Adipocyte (in vitro differentiated cells): ENCODE measurements at places on chromosomes 3 and 15.

DNA sequence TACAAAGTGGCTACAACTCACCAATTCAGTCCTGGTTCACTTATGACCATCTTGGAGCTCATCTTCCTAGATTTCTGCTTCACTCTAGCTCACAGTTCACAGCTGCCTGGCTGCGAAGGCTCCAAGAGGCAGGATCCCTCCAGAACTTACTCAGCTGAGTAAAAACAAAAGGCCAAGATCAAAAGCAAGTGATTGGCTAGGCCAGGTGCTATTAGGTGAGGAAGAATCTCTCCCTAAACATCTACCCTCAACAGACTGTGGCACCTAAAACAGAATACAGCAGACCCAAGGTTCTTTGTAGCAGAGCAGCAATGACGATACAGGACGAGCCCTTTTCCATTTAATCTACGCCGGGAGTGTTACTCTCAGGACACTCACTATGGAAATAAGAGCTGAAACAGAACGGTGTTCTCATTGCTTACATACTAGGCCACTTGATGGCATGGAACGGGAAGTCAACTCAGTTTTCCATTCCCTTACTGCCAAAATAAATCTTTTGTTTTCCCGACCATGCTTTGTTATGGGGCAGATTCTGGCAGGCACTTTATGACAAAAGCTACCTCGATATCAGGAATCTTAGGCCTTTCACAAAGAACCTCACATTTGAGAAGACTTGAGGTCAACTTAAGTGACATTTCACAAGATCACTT, 901 bp downstream of the ICE2 start:
- DNase-seq: peak; percentile 47

DNA sequence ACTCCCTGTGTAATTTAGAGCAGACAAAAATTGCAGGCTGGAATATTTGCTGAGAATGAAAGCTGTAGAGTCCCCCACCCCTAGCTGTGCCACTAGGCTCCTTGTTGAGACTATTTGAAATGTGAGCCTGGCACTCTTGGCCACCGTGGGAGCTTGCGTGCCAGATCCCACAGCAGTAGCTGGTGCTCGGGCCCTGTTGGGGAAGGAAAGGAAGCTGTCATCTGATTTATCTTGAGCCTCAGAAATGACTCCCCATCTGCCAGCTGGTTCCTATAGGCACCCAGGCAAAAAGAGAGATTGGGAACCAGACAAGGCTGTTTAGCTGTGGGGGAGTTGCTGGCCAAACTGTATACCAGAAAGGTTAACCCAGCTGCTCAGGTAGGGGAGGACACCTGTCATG, 23.4 kb upstream of the CLEC3B start:
- DNase-seq: no peak

DNA sequence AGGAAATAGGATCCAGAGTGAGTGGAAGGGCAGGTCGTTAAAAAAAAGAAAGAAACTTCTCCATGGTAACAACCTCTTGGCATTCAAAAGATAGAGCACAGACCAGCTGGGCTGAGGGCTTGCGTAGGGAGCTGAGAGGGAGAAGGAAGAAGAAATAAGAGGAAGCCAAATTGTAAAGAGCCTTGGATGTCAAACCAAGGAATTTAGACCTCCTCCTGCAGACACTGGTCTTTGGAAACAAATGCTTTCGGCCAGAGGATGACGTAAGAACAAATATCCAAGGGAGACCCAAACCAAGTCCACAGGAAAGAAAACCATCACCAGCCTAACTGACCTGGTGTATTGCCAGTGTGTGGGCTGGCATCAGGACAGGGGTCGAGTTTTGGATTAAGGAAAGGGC, 155.2 kb downstream of the UACA start:
- DNase-seq: peak; percentile 27

DNA sequence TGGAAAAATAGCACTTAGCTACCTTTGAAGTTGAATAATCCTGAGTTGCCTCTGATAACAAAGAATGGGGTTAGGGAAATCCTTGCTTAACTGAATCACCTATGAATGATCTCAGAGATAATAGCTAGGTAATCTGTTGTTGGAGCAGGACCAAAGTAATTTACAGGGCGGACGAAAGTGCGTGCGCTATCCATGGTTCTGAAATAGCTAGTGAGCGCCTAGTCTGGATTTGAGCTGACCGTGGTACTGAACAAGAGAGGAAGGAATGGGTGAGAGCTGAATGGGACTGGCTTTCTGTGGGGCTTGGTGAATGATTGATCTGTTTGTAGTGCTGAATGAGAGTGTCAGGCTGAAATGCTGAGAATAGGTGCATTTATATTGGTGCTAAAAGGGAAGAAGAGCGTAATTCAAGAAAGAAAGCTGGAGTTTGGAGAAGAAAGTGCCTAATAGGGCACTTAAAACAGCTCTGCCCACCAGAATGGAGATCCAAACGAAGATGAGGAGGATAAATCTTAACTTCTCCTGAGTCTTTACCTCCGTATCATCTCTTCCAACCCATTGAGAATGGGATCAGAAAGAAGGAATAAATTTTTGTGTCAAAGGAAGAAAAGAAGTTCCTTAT, 10.1 kb downstream of the SCN10A start:
- peak; percentile 83 for DNase-seq

GRCh38 chr3:123186695-123187094, 15.0 kb upstream of the SEC22A start:
- no peak for DNase-seq

- no peak for DNase-seq
These were observed 25.3 kb downstream of the TRANK1 start for GRCh38 chr3:36919439-36920160.

- DNase-seq: no peak
These were observed 82.5 kb downstream of the NEK11 start for GRCh38 chr3:131109156-131109555.

DNA sequence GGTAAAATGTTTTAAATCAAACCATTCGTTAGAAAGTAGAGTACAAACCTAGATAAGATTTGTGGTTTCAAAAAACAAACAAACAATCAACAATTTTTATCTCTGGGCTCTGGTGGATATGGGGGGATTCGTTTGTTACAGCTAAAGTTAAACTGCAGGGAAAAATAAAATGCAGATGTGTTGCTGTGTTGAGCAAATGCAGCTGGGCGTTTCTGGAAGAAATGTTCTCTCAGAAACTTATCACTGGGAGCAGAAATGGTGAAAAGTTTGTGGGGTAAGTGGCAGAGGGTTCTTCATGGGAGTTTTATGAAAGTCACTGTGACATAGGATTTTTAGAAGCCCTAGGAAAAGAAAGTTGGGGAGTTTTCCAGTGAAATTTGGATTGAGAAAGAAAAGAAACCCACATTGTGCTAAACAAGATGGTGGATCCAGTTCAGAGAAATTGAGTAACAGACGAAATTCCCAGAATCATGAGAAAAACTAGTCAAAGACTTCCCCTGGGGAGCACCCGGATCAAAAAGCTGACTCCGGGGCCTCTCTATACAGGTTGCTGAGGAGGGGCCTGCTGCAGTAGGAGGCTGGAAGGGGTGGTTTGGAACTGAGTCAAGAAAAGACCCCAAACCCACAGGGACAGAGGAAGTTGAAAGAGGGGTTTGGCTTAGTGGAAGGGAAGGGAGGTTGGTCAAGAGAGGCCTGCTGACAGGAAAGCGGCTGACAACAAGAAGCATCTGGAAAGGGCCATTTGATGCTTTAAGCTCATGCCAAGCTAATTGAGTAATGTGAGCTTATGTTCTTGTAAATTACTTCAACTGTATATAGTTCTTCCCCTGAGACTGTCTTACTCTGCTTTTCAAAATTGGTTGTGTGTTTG, 108.7 kb downstream of the RARB start:
- DNase-seq: no peak

GRCh38 chr3:122233101-122233952, 49.9 kb downstream of the CASR start:
- no peak for DNase-seq

- no peak for DNase-seq
These were observed 66.1 kb upstream of the RORA start for GRCh38 chr15:61295239-61295638.

- DNase-seq: no peak
These were observed 22.7 kb downstream of the GADL1 start for GRCh38 chr3:30871720-30872119.

DNA sequence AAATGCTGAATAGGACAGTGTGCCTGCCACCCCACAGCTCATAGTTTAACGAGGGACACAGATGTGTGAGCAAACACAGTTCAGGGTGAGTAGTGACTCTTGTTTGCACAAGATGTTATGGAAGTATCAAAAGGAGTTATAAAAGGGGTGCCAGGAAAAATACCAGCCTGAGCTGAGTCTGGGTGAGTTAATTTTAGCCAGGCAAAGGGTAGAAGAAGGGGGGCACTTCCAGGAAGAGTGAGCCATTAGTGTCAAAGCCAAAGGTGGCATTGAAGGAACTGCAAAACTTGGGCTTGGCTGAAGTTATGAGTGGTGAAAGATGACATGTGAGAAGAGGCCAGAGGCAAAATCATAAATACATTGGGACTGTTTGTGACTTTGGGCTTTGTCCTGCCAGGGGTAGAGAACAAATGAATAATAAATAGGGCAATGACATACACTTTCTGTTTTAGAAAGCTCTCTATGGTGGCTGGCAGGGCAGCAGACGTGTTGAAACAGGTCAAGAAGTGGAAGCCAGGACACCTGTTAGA, 1.9 kb upstream of the SPPL2A start:
- DNase-seq: no peak

GRCh38 chr3:181212271-181212670, 222.7 kb upstream of the DNAJC19 start:
- DNase-seq: no peak

DNA sequence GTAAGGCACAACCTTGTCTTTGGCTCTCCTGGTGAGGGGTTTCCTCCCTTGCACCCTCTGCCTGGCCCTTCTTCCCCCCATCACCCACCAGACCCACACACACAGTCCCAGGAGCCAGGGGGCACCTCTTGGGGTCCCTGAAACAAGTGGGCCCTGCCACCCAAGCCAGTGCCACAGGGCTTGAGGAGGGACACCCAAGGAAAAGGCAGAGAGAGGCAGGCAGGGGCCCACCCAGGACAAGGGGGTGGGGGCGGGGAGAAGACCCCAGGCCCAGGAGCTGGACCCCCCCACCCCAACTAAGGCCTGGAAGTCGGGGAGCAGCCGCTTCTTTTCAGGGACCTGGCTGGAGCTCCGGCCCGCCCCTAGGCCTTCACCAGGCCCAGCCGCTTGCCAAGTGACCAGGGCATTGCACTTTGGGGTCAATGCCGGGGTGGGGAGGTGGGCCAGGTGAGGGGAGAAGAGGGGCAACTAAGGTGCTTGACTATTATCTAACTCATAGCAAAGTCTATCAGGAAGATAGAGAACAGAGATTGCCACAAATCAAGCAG, 88.9 kb downstream of the KCNMB2 start:
- no peak for DNase-seq

GRCh38 chr15:92880796-92881195, 19.3 kb upstream of the CHD2 start:
- no peak for DNase-seq

- DNase-seq: no peak
These were observed 760.2 kb downstream of the NAALADL2 start for GRCh38 chr3:175619369-175619768.

DNA sequence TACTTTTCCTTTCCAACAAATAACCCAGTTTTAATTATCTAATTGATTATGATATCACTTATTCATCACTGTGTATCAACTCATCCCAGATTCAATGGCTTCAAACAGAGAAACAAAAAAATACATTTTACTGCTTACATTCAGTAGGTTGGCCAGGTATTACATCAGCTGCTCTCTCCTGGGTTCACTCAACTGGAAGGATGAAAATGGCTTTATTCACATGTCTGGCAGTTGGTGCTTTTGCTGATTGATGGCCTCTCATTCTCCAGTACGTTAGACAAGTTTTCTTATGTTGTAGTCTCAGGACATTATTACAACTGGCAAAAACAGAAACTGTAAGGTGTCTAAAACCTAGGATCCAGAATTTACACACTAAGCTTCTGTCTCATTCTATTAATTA, 811.0 kb upstream of the ALCAM start:
- DNase-seq: no peak

DNA sequence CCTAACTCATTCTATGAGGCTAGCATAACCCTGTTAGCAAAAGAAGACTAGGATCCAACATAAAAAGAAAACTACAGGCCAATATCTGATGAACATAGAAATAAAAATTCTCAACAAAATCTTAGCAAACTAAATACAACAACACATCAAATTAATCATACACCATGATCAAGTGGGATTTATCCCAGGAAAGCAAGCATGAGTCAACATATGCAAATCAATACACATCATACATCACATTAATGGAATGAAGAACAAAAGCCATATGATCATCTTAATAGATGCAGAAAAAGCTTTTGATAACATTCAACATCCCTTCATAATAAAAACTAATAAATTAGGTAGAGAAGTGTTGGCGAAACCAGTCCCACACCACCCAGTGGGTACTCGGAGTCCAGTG, 136.1 kb upstream of the MME start:
- no peak for DNase-seq

- DNase-seq: no peak
These were observed 194.3 kb downstream of the CBLB start for GRCh38 chr3:105674437-105675065.

GRCh38 chr15:76517910-76518309, 181.3 kb downstream of the ISL2 start:
- no peak for DNase-seq

DNA sequence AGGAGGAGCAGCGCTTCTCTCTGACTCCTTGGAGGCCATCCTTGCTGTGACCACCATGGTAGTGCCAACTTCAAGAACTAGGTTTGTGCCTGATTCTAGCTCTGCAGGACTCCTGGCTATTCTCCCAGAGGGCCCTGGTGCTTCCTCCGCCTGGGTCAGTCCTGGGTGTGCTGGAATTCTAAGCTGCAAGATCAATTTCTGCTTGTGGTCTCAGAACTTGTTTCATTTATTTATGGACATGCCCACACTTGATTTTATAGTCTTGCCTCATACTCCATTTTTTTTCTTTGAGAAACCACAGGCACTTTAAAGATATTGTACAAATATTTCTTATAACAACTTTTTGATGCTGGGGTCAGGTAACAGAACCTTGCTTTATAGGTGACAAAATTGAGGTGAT, 87.6 kb downstream of the PDCD6IP start:
- peak; percentile 18 for DNase-seq

DNA sequence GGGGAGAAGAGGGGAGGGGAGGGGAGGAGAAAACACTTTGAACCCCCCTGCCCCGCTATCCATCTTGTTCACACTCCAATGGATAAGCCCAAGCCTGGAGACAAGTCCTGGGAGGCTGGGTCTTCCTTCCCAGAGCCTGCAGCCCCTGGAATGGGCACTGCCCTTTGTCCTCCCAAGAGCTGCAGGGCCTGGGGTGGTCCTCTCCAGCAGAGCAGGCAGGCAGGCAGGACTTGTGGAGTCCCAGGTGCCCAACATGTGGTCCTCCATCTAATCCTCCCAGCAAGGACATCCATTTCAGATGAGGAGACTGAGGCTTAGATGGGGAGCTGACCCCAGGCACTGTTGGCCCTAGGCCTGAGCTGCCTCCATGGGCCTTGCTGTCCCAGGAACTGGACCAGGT, 10.4 kb upstream of the MESP2 start:
- DNase-seq: no peak
